A172 (cell line): ENCODE measurements at places on chromosomes 4 and X.
A peak's percentile ranks its signal among the peaks of the same experiment; 100 is the strongest.

GRCh38 chrX:46666831-46667230, 92.1 kb downstream of the SLC9A7 start:
- no peak for DNase-seq

- DNase-seq, result no peak
Measured at GRCh38 chrX:7390441-7390840, 242.5 kb upstream of the PUDP start.

- DNase-seq, result no peak
Measured at GRCh38 chr4:40003986-40004385, 26.3 kb upstream of the PDS5A start.

- no peak for DNase-seq
Measured at GRCh38 chr4:86279293-86279960, 80.4 kb downstream of the MAPK10 start.

DNA sequence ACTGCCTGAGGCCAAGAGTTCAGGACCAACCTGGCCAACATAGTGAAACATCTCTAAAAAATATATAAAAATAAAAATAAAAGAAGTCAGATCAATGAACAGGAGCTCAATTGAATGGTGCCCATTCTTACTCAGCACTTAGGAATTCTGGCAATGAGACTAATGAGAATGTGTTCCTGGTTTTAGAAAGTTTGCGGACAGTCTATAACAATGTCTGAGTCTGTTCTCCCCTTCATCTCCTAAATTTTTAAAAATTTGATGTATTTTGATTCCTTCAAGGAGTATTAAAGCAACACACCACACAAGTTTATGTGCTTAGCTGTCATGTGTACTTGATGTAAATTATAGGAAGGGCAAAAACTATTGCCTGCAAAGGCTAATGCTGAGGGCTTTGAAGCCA, 30.6 kb upstream of the KCNIP4 start:
- no peak for DNase-seq

- no peak for DNase-seq
Measured at GRCh38 chr4:70518269-70518668, at the start of gene AMTN. TSS of gene AMTN (plus strand) at chr4:70518569. CDS start at chr4:70518778, 209 bp downstream.

- DNase-seq, result no peak
Measured at GRCh38 chr4:159281771-159282170, 178.9 kb downstream of the RAPGEF2 start.

GRCh38 chrX:110182362-110182761, 135.5 kb downstream of the AMMECR1 start:
- no peak for DNase-seq

DNA sequence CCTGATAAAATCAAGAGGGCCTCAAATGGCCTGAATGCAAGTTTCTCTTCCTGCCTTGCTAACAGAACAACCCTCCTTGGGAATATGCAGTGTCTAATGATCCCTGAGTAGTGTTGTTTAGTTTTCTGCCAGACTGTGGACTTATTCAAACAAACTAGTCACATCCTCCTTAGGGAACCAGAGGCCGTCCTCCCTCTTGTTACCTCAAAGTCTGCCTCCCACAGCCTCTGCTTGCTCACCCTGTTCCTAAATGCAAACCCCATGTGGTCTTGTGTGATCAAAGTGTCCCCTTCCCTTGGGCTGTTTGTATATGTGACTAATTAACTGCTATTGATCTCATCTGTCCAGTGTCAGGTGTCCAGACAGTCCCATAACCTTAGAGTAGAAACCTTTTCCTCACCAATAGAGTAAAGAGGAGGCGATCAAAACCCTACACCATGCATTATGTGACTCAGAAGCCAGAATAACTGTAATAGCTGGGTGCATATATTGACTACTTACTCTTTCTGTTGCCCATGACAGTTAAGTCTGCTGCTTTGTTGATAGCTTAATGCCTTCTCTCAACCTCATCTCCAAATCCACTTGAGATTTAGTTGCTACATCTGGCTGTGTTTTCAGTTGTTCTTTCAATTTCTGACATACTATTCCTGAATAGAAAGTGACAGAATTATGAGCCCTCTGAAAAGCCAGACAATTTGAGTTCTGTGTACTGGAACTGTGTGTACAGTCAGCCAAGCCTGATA, 473.0 kb upstream of the NWD2 start:
- DNase-seq, result no peak

GRCh38 chr4:42331914-42332368, 65.3 kb upstream of the SHISA3 start:
- peak; percentile 82 for DNase-seq

DNA sequence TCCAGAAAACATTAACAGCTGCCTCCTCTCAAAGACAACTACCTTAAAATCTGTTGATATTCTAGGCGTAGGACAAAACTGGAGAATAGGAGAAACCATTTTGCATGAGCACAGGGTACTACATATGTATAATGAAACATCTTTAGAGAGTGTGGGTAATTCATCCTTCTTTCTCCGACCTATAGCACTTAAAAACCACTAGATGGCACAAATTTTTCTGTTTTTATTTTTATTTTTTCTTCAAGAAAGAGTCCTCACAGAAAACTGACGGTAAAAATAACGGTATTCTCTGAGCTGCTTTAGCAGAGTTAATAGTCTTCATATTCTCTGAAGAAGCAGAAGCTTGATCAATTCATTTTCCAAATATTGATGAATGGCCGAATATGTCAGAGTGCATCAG, 14.6 kb downstream of the SMIM31 start:
- DNase-seq, result no peak

- no peak for DNase-seq
Measured at GRCh38 chr4:142128529-142128928, 492.1 kb downstream of the IL15 start.

DNA sequence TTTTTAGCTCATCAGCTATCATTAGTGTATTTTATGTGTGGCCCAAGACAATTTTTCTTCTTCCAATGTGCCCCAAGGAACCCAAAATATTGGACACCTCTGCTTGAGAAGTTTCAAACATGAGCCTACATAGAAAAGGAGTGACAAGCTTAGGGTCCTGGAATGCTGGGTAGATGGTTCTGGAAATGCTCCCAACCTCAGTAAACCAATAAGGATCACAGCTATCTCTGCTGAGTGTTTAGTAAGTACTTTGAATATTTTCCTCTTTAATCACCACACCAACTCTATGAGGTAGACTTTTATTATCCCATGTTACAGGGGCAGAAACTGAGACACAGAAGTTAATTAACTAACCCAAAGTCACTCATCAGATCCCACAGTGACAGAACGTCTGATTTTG, 164.9 kb upstream of the KLF3 start:
- DNase-seq, result no peak

DNA sequence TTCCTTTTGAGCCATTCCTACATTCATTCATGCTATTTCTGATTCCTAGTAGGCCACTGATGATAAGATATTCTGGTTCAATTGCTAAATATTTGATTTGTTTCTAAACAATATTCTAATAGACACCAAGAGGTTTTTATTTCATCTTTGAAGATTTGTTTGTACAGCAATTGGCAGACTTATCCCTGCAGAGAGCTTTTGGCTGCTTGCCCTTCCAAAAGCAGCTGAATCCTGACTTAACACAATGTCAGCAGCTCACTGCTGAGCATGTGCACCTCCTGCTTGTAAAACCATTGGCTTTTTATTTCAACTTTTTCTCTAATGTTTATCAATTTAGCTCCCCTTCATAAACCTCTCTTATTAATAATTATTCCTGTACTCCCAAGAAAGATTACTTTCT, 45.3 kb downstream of the MMRN1 start:
- DNase-seq, result no peak
